ENCODE measurements at places on chromosomes 13 and 19. TPM values are rescaled to one million over a fixed set of nuclear protein-coding genes. Genes with fewer than 3 reads are reported as not detected.

The SOHLH2 gene
- total RNA-seq: not detected

The FAM216B gene
- total RNA-seq: not detected

The C19orf73 gene
- total RNA-seq: 2.8 TPM

- H3K4me1 ChIP-seq: no peaks in the 10 kb centered on the region
- no peaks in the 10 kb centered on the region for H3K36me3 ChIP-seq
- no peak for DNase-seq
These were observed 818.7 kb upstream of the GPC6 start for GRCh38 chr13:92407858-92408257.

- H3K4me1 ChIP-seq: no peaks in the 10 kb centered on the region
- DNase-seq: no peak
- H3K4me3 ChIP-seq: no peak overlapping the region
These were observed 20.7 kb upstream of the CLN5 start for GRCh38 chr13:76971215-76971614.

DNA sequence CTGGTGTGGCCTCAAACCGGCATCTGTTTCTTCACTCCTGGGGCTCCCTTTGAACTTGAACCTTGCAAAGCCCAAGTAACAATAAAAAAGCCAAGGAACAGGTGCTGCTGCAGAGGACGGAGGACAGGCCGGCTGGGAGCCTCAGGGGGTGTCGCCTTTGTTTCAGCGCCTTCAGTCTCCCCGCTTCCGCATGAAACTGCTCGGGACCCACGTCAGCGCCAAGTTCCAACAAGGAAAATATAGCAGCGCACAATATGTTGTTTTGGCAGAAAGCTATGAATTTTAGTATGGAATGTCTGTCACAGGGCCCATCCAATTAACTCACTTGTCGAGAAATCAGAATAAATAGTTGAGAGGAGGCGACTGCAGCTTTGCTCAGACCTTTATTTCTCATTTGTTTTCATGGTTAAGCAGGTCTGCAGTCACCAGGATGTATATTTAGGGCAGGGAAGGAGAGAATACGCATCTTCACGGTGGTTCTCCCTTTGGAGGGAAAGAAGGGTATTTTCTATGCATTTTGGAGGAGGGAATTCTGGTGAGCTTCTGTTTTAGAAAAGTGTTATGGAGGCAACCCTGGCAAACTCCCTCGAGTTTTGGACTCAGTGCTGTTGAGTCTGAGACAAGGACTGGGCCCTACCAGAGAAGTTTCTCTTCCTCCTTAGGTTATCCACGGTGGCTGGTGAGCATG is 34.3 kb upstream of the MEDAG start:
- H3K4me3 ChIP-seq: no peak overlapping the region
- no peaks in the 10 kb centered on the region for H3K36me3 ChIP-seq
- no peak overlapping the region for H3K27ac ChIP-seq
- DNase-seq: no peak
- no peaks in the 10 kb centered on the region for H3K27me3 ChIP-seq
- H3K4me1 ChIP-seq: no peaks in the 10 kb centered on the region

DNA sequence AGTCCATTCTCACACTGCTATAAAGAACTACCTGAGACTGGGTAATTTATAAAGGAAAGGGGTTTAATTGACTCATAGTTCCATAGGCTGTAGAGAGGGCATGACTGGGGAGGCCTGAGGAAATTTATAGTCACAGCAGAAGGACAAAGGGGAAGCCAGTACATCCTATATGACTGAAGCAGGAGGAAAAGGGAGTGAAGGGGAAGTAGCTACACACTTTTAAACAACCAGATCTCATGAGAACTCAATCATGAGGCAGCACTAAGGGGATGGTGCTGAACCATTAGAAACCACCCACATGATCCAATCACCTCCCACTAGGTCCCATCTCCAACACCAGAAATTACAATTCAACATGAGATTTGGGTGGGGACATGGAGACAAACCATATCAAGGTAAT is 209.1 kb downstream of the DIAPH3 start:
- H3K4me1 ChIP-seq: no peaks in the 10 kb centered on the region
- H3K4me3 ChIP-seq: no peak overlapping the region
- H3K27me3 ChIP-seq: no peaks in the 10 kb centered on the region
- H3K27ac ChIP-seq: no peak overlapping the region
